Activated CD4-positive, alpha-beta memory T cell treated with anti-CD3 and anti-CD28 coated beads, Interleukin-2, amount 10 ng/mL, durations not matched to agents 7 days and 5 days (primary cell): ENCODE measurements at places on chromosomes 2 and 18. TPM values are rescaled to one million over a fixed set of nuclear protein-coding genes. Genes with fewer than 3 reads are reported as not detected.

Gene ANKRD30BL
- not detected for total RNA-seq

Gene UGT1A10
- not detected for total RNA-seq

Gene TUBA3E
- not detected for total RNA-seq

Gene ABCB11
- total RNA-seq = not detected

Gene KIF1A
- 0.71 TPM for total RNA-seq

Gene NDUFV2
- total RNA-seq = 288 TPM

Gene APCDD1
- not detected for total RNA-seq

Gene MROH2A
- not detected for total RNA-seq

Gene VPS54
- total RNA-seq = 18.8 TPM

Gene ARMC9
- 0.55 TPM for total RNA-seq

Gene SAG
- total RNA-seq = 0.10 TPM

Gene AQP12B
- total RNA-seq = not detected

Gene BBS5
- total RNA-seq = 0.90 TPM

Gene PROKR1
- total RNA-seq = not detected

Gene ABHD1
- 0.20 TPM for total RNA-seq

Gene LIMS2
- total RNA-seq = 15.5 TPM

Gene GRHL1
- 2.0 TPM for total RNA-seq

Gene MOCOS
- 0.25 TPM for total RNA-seq

Gene MOB4
- 23.5 TPM for total RNA-seq

Gene NFE2L2
- total RNA-seq = 63.4 TPM

Gene GALNT14
- total RNA-seq = not detected

Gene ALPI
- total RNA-seq = not detected

Gene CRYBA2
- total RNA-seq = not detected

Gene SETBP1
- 15.8 TPM for total RNA-seq

Gene NEURL3
- total RNA-seq = 1.0 TPM

Gene PDE1A
- not detected for total RNA-seq

Gene C2orf80
- total RNA-seq = not detected

Gene FBLN7
- total RNA-seq = 8.4 TPM
